Suppressor macrophage (primary cell): ENCODE measurements at places on chromosomes 11 and 22.

DNA sequence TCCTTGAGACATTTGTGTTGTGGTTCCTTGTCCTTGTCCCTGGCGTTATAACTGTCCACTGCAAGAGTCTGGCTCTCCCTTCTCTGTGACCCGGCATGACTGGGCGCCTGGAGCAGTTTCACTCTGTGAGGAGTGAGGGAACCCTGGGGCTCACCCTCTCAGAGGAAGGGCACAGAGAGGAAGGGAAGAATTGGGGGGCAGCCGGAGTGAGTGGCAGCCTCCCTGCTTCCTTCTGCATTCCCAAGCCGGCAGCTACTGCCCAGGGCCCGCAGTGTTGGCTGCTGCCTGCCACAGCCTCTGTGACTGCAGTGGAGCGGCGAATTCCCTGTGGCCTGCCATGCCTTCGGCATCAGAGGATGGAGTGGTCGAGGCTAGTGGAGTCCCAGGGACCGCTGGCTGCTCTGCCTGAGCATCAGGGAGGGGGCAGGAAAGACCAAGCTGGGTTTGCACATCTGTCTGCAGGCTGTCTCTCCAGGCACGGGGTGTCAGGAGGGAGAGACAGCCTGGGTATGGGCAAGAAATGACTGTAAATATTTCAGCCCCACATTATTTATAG is 23.0 kb downstream of the MYBPC3 start:
- DNase-seq: no peak

DNA sequence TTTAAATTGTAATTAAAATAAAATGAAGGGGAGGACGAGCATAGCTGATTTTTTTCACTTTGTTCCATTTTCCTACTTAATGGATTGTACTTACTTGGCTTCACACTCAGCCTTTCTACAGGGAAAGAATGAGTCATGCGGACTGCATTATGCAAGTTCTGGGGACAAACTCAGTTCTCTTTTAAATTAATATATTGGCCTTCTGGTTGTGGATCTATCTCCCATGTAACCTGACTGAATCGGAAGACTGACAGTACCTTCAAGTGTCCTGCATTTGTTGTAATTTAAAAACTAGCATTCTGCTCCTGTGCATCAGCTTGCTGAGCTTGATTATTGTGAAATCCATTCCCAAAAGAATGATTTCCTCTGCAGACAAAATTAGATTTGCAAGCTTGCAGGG is 12.2 kb downstream of the OR8D1 start:
- DNase-seq: peak; percentile 14

GRCh38 chr11:78372114-78372768 is 45.4 kb downstream of the GAB2 start:
- no peak for DNase-seq

DNA sequence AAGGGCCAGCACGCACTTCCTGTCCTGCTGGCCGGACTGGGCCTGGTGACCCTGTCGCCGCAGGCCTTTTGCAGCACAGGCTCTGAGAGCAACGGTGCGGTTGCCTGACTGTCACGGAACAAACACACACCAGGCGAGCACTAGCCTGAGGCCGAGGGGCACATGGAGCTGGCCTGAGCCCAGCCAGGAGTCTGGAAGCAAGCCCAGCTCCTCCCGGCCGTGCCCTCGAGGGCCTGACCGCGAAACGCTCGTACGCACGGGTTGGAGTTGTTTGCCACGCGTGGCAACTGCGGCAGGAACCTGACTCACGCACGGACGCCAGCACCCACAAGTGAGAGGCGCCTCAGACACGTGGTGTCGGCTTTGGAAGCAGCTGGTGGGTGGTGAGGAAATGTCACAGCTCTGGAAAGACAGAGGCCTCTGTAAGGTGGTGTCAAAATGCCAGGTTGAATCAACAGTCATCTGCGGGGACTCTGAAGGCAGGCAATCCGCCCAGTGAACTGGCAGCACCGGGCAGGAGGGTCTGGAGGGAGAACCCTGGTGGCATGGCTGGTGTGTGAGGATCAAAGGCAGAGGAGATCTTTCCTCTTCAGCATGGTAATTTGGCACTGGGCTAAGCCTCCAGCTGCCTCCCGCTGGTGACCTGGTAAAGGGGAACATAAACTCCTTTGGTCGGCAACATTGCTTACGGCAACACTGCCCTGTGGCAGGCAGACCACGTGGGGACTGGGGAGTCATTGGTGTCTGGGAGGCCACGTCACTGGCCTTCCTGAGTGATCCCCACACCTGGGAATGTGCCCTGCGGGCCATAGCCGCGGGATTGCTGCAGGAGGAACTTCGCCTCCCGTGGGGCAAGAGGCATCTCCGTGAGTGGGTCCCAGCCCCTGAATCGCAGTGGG is 15.3 kb upstream of the IL17REL start:
- DNase-seq: peak; percentile 69

- DNase-seq: no peak
Observed at GRCh38 chr11:125464666-125465065, 31.4 kb downstream of the FEZ1 start.

- DNase-seq: no peak
Observed at GRCh38 chr22:45452565-45453379, 39.3 kb downstream of the RIBC2 start.

DNA sequence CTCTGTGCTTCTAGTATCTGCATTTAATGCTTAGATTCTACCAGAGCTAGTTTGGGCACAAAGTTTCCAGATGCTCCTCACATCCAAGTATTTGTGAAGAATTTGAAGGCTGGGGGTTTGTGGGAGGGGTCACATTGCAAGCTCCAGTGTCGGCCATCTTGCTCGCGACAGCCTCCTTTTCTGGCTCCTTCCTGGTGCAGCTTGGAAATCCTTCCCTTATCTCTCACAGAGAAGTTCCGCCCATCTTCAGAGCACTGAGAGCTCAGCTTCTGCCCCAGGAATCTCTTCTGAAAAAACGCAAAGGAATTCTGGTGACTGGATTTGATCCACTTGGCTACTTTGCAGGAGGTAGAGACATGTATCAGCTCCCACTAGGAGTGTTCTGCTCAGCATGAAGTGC is 497.5 kb downstream of the TBC1D22A start:
- no peak for DNase-seq

- no peak for DNase-seq
Observed at GRCh38 chr11:69892986-69893555, 73.9 kb upstream of the FGF3 start.

DNA sequence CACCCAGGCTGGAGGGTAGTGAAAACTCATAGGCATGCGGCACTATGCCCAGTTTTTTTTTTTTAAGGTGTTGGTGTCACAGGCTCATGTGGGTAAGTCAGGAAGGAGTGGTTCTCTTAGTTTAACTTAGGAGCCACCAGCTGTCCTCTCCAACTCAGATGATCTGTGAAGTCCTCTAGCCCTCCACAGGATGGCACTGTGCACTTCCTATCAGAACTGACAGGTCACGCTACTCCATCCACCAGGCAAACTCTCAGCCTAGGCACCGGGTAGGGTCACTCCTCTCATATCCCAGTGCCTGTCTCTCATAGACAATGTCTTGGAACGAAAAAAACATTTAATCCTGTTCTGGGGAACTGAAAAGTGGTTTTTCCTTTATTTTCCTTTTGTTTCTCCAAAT is 16.5 kb downstream of the NAP1L4 start:
- DNase-seq: peak; percentile 68

- no peak for DNase-seq
Observed at GRCh38 chr22:50084080-50084477, 1.1 kb downstream of the MLC1 start.

- DNase-seq: no peak
Observed at GRCh38 chr11:134350381-134350780, 18.6 kb downstream of the GLB1L2 start.

DNA sequence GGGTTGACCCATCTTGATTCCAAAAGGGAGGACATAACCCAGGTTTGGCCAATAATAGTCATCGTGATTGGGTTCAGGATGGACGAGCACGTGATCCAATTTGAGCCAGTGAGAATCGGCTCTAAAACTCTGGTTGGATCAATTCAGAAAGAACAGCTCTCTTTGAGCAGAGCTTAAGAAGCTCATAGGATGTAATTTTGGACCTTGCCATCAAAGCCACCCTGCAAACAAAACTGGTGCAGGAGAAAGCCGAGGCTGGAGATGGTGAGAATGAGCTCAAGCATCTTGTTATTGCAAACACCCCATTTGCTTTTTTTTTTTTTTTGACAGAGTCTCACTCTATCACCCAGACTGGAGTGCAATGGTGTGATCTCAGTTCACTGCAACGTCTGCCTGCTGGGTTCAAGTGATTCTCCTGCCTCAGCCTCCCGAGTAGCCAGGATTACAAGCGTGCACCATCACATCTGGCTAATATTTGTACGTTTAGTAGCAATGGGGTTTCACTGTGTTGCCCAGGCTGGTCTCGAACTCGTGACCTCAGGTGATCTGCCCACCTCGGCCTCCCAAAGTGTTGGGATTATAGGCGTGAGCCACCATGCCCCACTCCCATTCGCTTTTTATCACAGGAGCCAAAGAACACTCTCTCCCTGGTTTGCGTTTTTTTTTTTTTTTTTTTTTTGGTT is 13.8 kb upstream of the MIAT start:
- no peak for DNase-seq

GRCh38 chr11:96763244-96763643 is 373.4 kb downstream of the JRKL start:
- DNase-seq: no peak

DNA sequence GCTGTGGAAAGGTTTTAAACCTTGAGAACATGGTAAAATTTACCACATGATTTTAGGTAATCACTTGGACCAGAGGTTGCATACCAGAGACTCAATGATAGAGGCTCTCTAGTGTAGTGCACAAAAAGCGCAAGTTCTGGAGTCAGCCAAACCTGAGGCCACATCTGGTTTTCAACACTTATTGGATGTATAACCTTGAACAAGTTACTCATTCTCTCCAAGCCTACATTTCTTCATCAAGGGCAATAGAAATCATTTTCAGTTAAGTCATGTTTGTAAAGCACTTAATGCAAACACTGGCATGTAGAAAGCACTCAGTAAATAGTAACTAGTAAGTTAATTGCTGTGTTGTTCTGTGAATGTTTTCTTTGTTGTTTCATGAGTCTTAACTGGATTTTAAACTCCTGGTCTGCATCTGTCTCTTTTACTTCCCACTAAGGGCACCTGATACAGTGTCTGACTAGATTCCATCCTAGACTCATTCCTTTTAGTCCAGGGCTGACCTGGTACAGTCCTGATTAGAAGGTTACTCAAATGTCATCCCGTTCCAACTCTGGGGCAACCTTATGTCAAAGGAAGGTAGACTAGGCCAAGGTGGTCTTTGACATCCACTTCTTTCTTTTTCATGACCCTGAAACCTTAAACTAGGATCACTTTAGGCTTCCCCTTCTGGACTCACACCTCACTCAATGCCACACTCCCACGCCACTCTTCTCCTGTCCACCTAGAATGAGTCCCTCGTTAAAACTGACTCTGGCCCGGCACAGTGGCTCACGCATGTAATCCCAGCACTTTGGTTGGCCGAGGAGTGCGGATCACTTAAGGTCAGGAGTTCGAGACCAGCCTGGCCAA is 34.5 kb upstream of the EED start:
- no peak for DNase-seq

- no peak for DNase-seq
Observed at GRCh38 chr11:93653080-93653479, 8.4 kb upstream of the CEP295 start.

- DNase-seq: peak; percentile 86
Observed at GRCh38 chr11:118318581-118319336, 14.2 kb downstream of the CD3E start.

- DNase-seq: no peak
Observed at GRCh38 chr11:61569701-61570100, 11.2 kb downstream of the SYT7 start.

DNA sequence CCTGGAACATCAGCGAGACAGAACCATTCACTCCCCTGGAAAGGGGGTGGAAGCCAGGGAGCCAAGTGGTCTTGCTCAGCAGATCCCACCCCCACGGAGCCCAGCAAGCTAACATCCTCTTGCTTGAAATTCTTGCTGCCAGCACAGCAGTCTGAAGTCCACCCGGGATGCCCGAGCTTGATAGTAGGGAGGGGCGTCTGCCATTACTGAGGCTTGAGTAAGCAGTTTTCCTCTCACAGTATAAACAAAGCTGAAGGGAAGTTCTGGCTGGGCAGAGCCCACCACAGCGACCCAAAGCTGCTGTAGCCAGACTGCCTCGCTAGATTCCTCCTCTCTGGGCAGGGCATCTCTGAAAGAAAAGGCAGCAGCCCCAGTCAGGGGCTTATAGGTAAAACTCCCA is 764.8 kb upstream of the LUZP2 start:
- no peak for DNase-seq

- peak; percentile 58 for DNase-seq
Observed at GRCh38 chr11:128890543-128891368, at the start of gene KCNJ5. KCNJ5 (plus strand) TSS chr11:128891356; CDS start chr11:128911274, 19,918 bp downstream.

GRCh38 chr11:134275534-134276395 is at the start of gene GLB1L3:
GLB1L3 (plus strand) TSS chr11:134276379; CDS start chr11:134276741, 362 bp downstream.
- peak; percentile 55 for DNase-seq

DNA sequence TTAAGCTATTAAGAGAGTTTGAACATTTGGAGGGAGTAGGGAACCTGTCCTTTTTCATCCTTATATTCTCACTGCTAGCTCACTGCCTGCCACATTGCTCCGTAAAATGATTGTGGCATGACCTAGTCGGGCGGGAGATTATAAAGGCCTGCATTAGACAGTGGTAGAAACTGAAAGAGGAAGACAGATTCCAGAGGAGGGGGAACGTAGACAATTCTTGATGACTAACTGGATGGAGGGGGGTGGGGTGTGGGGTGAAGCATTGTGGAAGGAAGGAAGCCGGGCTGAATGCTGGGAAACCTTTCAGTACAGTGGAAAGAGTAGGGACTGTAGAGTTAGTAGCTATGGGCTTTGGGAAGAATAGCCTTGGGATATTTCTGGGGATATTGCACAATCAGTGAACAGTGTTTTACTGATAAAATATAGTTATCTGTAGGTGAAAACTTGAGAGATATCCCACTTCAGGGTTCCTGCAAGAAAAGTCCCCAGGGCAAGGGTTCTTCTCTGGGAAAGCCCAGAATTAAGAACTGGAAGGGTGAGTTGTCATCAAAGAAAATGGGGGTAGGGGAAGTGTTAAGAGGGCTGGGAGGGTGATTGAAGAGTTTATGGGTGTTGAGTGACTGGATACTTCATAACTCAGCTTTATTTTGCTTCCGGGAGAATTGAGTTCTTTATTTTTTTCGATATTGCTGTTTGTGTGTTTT is 2.1 kb downstream of the MED15 start:
- peak; percentile 94 for DNase-seq

GRCh38 chr11:94558468-94558867 is 8.7 kb upstream of the PIWIL4 start:
- peak; percentile 73 for DNase-seq

DNA sequence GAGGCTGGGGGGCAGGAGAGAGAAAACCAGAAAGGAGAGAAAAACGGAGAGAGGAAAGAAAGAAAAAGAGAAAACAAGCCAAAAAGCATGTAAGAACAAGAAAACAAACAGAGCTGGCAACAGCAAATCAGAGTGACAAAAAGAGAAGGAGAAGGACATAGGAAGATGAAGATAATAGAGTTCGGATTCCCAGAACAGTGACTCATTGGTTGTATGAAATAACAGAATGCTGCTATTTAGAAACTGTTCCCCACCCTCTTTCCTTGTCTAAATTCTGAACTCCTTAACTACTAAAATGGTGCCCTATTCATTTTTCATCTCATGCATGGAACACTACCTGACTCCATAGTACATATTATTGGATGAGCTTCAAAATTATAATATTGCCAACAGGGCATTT is 317.4 kb downstream of the C11orf87 start:
- DNase-seq: no peak

GRCh38 chr22:46613606-46614021 is 6.6 kb upstream of the GRAMD4 start:
- DNase-seq: peak; percentile 78
